Myocyte (in vitro differentiated cells): ENCODE measurements at places on chromosomes 6 and 20. TPM values are rescaled to one million over a fixed set of nuclear protein-coding genes. Genes with fewer than 3 reads are reported as not detected.
A peak's percentile ranks its signal among the peaks of the same experiment; 100 is the strongest.

Gene GSTA4
- total RNA-seq, result 40.1 and 40.6 TPM in 2 replicates

Gene TLDC2
- not detected in 2 replicates for total RNA-seq

Gene C6orf141
- 0.08 TPM in 1 of 2 replicates, not detected in the other for total RNA-seq

Gene MAS1
- total RNA-seq, result under 0.01 TPM in 1 of 2 replicates, not detected in the other

Gene ELMO2
- 67.1 and 68.6 TPM in 2 replicates for total RNA-seq

Gene NRSN1
- not detected in 2 replicates for total RNA-seq

Gene BMP6
- total RNA-seq, result 0.10 and 0.19 TPM in 2 replicates

Gene SIRPB1
- total RNA-seq, result 0.19 TPM in 1 of 2 replicates, not detected in the other

DNA sequence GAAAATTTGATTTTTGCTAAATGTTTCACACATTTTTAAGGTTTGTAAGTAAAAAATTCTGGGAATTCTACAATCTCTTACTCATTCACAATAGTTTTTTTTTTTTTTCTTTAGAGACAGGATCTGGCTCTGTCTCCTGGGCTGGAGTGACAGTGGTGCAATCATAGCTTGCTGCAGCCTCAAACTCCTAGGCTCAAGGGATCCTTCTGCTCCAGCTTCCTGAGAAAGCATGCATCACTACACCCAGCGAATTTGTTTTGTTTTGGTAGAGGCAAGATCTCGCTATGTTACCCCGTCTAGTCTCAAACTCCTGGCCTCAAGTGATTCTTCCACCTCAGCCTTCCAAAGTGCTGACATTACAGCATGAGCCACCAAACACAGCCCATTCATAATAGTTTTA is 232.8 kb downstream of the GJA1 start:
- DNase-seq, result no peak

- no peak for DNase-seq
These were observed 155.8 kb downstream of the WDR27 start for GRCh38 chr6:169545982-169546381.

DNA sequence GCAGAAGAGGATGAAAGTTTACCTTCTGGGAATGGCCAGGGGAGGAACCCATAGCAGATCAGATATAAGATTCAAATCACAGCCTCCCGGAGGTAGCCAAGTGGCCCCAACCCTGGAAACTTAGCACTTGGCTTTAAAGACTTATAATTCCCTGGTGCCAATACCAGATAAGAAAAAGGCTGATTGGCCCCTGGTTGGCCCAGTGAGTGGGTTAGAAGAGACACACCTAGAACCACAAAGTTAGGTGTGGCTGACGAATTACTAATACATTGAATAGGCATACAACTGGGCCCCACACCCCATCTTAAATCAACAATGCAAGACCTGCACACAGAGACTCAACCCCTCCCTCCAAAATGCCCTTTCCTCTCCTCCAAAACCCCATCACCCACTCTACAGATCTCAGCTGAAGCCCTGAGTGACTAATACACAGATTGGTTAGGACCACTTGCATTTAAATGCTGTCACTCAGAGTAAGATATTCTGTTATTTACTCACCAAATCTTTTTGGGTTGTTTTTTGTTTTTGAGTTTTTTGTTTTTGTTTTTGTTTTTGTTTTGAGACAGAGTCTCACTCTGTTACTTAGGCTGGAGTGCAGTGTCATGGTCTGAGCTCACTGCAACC is 315.4 kb upstream of the JARID2 start:
- no peak for DNase-seq

- DNase-seq, result peak; percentile 69
These were observed 76.2 kb downstream of the CDH26 start for GRCh38 chr20:60034231-60035110.

- peak; percentile 55 for DNase-seq
These were observed 16.9 kb upstream of the IL17F start for GRCh38 chr6:52261229-52261628.

GRCh38 chr6:7765575-7766325 is 39.9 kb downstream of the BMP6 start:
- DNase-seq, result no peak

- DNase-seq, result no peak
These were observed 131.5 kb upstream of the KCNK16 start for GRCh38 chr6:39453956-39454524.

GRCh38 chr6:116239256-116239655 is 14.6 kb downstream of the TSPYL4 start:
- DNase-seq, result no peak

GRCh38 chr6:107763946-107764345 is 60.2 kb downstream of the SCML4 start:
- peak; percentile 37 for DNase-seq

DNA sequence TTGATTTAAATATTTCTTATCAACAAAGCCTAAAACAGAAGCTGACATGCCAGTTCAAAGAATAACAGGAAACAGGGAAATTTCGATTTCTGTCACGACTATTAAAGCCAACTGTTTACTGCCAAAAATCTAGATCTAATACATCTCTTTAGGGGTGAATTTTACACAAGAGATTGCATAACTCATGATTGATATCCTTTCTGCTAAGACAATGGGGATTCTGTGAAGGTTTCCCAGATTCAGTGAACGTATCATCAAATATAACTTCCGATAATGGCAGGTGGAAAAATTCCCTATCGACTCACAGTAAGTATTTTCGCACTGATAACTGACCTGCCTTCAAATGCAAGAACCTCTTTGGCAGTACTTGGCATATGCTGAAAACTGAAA is 42.9 kb downstream of the NHSL1 start:
- DNase-seq, result no peak

GRCh38 chr20:47665221-47665991 is 119.9 kb downstream of the SULF2 start:
- DNase-seq, result no peak

DNA sequence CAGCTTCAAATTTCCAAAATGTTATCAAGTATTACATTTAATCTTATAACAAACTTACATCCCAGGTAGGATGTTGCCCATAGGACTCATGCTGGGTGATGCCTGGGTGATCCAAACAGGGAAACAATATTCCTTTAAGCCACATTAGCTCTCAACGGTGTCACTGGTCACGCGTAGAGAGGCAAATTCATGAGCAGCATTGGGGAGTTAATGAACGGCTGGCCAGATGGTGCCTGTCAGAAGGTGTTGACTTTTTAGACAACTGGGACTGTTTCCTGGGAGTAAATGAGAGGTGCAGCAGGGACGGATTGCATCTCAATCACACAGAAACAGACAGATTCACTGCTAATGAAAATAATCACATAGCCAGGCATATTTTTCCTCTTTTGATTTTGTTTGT is 83.3 kb upstream of the ID4 start:
- no peak for DNase-seq

DNA sequence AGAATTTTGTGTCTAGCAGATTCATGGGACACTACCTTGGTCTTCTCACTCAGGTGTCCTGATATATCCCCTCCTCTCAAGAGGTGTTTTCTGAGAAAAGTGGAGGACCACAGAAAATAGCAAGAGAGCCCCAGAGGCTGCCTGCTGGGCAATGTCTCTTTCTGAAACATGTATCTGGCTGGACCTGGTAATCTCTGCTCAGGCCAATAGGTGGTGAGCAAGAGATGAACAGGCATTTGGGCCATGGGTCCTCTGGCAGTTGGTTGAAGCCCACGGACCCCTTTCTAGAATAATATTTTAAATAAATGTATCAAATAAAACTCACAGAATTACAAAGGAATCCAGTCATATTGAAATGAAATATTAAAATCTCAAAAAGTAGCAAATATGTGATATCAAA is 8.8 kb upstream of the THBD start:
- DNase-seq, result no peak

DNA sequence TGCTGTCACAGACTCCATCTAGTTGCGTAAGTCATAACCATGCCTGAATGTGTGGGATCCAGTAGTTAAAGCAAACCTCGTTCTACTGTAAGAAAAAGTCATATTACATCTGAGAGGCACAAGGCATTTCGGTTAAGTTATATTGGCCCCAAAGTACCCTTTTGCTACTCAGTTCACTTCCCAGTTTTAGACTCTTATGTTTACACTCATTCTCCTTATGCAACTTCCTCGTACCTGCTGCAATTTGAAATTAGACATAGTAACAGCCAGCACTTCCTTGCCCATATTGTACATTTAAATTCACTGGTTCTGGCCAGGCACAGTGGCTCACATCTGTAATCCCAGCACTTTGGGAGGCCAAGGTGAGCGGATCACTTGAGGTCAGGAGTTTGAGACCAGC is 37.0 kb downstream of the PEX7 start:
- DNase-seq, result no peak

DNA sequence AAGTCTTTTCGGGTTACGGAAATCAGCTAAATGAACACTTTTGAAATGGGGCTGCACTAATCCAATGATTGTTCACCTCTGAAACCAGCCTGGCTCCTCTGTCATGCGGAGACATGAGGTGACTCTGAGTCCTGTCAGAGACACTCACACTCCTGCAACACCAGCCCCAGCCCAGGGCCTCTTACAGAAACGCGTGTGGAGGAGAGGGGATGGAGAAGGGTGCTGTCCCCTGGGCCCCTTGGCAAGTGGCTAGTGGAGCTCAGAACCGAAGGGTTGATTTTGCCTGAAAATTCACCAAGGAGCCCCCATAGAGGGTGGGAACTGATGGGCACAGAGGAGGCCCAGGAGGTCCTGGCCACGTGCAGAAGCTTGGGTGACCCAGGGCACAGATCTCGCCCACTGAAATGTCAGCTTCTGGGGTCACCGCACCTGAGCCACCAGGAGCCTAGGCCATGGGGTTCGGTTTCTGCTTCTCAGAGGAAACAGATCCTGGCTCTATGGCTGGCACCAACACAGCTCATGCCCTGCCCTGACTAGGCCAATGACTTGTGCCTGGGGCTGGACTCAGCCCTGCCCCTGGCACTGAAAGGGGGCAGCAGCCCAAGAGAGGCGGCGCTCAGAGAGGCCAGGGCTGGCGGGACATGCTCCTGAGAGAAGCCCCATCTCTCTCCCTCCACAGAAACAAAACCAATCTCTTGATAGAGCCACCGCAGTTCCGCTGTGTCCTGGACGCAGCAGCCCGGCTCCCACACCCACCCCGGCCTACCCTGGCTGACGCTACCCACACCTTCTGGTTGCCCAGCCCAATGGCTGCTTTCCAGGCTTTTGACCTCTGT is 144.7 kb downstream of the ERMARD start:
- DNase-seq, result no peak

- no peak for DNase-seq
These were observed 136.2 kb downstream of the BMP7 start for GRCh38 chr20:57130160-57130772.

DNA sequence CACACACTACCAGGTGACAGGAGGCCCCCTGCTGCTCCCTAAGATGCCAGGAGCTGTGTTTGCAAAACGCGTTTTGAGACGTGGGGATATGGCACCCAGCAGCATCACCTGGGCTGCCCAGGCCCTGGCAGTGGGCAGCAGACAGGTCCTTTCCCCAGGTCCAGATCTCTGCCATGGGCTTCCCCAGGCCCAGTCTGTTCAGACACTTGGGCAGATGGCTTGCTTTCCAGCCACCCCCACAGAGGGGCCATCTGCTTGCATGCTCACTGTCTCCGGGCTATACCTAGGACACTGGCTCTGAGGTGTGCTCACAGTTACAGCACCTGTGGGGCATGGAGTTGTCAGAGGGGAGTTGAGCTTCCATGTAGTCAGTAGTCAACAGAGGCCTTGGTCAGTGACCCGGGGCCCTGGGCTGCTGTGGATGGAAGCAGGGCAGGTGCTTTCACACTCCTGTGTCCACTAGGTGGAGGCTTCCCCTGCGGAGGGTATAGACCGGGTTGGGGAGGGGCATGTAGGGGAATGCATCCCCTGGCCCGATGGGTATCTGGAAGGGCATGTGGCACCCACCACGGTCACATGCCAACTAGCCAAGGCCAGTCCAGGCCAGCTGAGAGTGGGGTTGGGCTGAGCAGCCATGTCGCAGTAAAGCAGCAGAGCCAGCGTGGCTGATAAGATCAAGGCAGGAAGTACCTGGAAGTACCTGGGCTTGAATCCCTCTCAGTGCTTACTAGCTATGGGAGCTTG is 185.4 kb upstream of the SLC24A3 start:
- DNase-seq, result no peak
